ENCODE measurements at places on chromosomes 7 and 10.

GRCh38 chr7:115631782-115632181 is 398.8 kb downstream of the TFEC start:
- DNase-seq = no peak

DNA sequence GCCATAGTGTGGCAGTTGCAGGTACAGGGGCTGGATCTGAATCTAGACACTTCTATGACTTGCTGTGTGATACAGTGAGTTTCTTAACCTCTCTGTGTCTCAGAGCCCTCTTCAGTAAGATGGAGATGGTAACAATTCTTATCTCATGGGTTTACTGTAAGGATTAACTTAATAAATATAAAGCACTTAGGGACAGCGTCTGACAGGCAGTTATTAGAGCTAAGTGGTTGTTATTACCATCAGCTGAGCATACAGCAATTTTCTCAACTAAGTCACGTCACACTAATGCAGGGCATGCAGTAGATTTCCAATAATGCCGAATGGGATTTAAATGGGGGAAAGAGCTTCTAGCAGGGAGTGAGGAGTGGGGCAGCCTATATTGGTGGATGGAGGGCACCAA is 162.6 kb downstream of the SH2D4B start:
- no peak for DNase-seq

DNA sequence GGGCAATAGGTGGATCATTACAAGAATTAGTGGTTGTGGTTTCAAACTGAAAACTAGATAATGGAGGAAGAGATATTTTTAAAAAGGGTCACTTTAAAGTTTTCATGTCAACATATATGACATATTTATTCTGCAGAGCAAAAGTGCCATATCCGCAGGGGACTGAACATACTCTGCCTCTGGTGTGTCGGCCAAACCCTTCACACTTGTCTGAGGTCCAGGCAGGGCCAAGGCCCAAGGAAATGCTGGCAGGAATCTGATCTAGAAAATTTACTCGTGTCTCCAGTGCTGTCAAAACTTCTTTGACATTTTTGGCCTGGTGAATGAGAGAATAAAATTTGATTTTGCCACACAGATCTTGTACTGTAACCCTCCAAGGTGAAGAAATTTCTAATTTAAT is 562.3 kb downstream of the CCSER2 start:
- DNase-seq = no peak

- DNase-seq = no peak
Measured at GRCh38 chr7:38977685-38978084, at the start of gene POU6F2. POU6F2 (plus strand) TSS chr7:38977909; CDS start chr7:38977954, 45 bp downstream.

DNA sequence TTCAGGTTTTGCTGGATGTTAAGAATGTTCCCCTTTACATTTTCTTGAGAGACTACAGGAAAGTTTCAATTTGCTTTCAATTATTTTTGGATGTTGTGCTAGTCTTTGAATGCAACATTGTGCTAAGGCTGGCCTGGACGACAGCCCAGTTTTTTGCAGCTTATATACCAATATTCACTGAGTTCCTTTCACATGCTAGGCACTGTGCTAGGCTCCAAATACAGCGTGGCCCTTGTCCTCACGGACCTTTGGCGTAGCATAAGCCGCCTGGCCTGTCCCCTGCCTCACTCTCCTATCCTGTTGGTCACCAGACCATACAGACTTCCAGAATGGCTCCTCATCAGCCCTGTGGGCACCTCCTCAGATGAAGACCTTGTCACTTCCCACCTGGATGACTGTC is 19.5 kb upstream of the HSPA12A start:
- no peak for DNase-seq

- DNase-seq = no peak
Measured at GRCh38 chr10:114239117-114239993, at the start of gene VWA2. VWA2 (plus strand) TSS chr10:114239254; CDS start chr10:114248714, 9,460 bp downstream.

DNA sequence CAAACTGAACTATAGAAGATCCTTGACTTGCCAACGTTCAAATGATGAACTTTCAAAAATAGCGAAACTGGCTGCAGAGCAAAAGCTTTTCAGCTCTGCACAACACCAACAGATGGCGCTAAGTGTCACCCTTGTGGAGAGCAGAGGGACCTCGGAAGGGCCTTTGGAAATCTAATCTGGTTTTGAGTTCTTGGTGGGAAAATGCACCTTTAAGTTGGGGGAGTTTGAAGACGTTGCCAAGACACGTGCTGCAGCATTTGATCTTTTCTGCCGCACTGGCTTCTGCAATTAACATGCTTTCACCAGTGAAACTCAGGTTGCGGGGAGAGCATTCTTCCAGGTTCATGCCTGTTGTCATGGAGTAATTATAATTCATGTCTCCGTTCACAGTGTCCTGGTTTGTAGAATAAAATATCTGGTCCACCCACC is 26.3 kb upstream of the WDR11 start:
- no peak for DNase-seq
